ENCODE measurements at places on chromosomes 7 and 10.

GRCh38 chr7:107725138-107725740 lies 18.7 kb upstream of the CBLL1 start:
- no peak for DNase-seq

DNA sequence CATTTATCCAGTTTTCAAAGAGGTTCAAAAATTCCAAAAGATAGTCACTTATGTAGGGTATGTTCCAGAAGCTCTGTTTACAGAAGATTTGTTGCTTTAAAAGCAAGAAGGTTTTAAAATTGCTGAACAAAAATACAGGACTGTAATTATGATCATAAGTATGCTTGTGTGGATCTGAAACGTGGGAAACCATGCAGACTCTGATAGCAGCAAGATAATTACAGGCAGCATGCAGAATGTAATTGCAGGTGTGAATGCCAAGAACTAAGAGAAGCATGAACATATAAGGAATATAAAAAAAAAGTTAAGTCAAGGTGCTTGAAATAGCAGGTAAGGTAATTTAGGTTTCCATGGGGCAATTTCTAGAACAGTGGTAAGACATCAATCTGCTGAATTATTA lies 405.7 kb downstream of the ARL4A start:
- DNase-seq, result no peak

DNA sequence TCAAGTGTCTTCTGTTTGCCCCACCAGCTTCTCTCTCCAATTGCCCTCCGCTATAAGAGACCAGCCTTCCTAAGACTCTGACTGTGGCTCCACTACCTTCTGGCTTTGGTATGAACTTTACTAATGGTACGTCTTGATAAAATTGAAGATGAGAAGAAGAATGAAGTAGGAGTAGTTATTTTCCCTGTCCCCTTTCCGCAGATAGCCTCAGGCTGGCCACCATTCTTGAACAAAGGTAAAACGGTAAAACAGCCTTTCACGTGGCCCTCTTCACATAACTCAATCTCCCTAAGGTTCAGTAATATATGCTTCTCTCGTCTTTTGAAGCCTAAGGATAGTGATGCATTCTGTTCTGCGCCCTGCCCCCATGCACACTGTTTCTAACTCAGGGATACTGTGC lies 9.9 kb upstream of the ITGB8 start:
- no peak for DNase-seq

- DNase-seq, result no peak
These were observed 130.6 kb downstream of the SPAG6 start for GRCh38 chr10:22475651-22476600.

GRCh38 chr10:89591111-89591795 lies 53.8 kb downstream of the PANK1 start:
- DNase-seq, result no peak

DNA sequence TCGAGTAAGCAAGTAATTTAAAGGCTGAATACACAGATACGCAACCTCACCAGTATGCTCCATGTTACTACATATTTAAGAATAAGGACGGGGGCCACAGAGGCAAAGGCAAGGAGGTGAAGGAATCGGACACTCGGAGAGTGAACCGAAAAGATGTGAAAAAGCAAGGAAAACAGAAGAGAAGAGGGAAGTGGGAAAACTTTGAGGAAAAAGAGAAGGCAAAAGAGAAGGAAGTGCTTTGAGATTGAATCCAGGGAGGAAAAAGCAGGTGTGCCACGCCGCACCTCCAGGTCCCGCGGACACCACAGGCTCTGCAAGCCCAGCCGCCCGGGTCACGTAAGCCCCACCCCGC lies 367 bp upstream of the AVL9 start:
- DNase-seq, result no peak

GRCh38 chr10:18113881-18114280 lies 26.3 kb upstream of the CACNB2 start:
- no peak for DNase-seq

DNA sequence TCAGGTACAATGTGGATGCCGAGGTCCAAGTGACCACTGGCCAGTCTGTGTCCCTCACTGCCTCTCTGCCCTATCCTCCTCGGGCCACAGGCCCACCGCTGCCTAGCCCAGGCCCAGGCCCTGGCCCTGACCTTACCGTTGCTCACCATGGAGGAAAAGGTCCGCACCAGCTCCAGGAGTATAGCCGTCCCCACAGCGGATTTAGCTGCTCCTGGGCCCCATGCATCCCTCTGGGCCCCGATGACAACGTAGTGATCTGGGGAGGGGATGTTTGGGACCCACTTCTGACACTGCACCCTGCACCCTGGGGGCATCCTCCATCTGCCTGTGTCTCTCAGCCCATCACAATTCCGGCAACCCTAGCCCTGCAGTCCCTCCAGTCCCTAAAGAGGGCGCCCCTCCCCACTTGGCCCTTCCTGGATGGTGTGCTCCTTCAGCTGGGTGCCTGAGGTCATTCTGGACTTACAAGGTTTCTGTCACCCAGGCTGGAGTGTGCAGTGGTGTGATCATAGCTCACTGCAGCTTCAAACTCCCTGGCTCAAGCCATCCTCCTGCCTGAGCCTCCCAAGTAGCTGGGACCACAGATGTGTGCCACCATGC lies 12.1 kb downstream of the TFR2 start:
- DNase-seq, result no peak

DNA sequence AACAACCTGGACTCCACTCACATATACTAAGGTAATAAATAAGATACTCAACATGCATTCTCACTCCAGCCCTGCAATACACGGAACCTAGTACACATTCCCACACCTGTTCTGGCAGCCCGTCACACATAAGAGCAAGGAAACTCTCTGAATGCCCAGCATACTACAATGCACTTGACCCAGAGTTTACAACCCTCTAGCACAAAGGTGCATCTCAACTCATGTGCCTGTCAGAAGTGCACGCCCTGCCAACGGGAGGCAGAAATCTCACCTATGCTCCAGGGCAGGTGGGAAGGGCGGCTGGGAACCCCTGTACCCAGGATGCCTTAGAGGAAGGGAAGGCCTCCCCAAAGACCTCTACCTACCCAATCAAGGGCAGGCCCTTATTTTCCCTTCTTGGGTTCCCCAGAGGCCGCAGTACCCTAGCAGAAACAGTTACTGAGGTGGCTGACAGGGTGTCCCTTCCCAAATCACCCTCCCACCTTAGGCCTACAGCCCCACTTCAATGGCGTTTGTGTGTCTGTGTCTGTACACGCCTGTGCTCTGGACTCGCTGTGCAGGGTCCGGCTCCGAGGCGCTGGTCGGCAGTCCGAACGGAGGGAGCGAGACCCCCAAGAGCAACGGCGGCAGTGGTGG lies 2.0 kb downstream of the EVX1 start:
- DNase-seq, result no peak

DNA sequence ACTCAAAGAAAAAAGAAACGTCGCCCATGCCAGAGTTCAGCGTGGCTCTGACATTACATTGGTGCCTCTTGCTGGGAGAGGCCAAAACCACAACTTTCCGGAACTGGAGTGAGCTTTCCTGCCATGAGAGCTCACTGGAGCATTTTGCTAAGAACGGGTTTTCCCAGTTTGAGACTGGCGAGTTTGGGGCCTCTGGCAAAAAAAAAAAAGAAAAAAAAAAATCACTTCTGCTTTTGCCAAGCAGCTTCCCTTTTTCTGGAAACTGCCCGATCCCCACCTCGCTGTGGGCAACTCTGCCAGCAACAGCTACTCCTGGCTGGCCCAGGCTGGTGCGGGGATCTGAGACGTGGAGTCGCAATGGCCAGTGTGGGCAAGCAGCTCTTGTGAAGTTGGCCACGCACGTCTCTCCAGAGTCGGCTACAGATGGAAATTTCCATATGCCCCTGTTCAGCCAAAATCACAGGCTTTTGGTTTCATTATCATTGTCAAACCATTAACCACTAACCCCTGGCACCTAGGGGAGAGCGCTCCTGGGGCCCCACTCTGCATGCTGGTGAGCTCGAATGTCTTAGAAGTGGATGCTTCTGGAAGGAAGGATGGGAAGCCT lies 25.7 kb downstream of the PRKAG2 start:
- no peak for DNase-seq

DNA sequence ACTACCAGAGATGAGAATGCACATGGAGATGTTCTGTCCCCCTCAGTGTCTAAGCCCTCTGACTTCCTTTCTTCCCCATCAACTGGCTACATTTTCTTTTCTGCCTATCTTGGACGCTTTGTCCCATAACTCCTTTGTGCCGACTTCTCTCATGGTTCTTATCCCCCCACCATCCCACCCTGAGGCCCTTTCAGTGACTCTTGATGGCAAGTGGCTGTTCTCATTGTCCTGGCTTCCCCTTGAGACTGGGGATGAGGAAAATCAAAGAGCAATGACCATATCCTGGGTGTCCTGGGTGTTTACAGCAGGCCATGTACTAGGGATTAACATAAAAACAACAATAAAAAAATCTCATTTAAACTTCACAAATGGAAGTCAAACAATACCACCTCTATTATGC lies 18.8 kb upstream of the GGCT start:
- no peak for DNase-seq

Measured in stimulated activated CD4-positive, alpha-beta T cell treated with anti-CD3 and anti-CD28 coated beads, TNF-alpha, amount 100 ng/mL, for 1 hour (primary cell).